ENCODE measurements at places on chromosomes 6 and 20.

DNA sequence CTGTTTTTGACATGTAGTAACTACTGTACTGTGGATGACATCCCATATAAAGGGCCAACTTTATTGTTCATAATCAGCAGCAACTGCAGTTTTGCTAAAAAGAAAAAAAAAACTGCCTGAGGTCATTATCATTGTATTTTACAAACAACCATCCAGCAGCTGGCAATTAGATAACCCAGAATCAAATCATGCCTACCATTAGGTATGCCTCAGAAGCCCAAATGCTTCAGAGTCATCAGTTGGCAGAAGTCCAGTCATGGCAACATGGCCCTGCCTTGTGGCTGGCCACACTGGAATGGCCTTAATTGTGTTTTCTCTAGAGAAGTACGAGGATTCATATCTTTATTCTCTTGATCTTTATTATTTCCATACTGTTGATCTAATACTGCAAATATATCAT, 462.4 kb upstream of the NRSN1 start:
- DNase-seq, result no peak

- no peak for DNase-seq
Measured at GRCh38 chr6:51855310-51856082, 231.9 kb downstream of the PKHD1 start.

DNA sequence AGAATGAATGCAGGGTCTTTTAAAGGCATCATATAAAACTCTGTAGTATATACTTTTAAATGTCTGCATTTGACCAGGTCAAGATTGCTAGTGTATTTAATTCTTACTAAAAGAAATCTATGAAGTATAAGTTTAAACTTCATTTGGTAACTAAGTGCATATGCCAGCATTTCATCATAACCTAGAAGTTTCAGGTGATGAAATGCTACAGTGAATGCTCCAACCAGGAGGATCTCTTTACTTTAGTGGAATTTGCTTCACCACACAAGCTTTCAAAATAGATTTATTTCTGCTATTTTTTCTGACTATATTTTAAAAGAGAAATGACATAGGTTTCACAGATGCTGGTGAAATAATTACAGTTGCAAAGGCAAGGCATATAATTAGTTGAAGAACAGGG, 141.9 kb downstream of the HIVEP2 start:
- DNase-seq, result no peak

DNA sequence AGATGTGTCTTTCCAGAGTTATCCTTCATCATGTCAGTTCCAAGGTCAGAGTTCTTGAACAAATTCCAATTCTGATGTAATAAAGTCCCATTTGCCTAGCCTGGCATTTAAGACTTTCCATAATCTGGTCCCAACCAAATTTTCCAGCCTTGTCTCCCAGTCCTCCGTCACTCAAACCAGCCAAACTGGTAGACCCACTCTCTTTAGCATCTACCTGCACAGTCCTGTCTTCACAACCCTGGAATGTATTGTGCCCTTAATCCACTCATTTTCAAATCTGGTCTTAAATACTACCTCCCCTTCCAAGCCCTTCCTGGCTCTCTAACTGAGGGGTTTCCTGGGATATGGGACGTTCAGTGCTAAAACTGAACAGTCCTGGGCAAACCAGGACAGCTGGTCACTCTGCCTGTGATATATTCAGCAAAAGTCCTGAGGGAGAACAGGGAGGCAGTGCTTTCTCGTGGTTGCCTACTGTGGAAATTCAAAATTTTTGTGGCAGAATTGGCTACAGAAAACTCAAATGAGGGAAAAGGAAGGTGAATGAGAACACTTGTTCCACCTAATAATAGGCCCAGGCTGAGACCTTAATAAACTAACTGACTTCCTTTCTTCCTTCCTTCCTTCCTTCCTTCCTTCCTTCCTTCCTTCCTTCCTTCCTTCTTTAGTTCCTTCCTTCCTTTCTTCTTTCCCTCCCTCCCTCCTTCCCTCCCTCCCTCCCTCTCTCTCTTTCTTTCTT, 10.8 kb upstream of the AKAP7 start:
- no peak for DNase-seq

- no peak for DNase-seq
Measured at GRCh38 chr6:7697820-7698623, 27.9 kb upstream of the BMP6 start.

GRCh38 chr6:33066917-33067521, 6.4 kb downstream of the HLA-DPA1 start:
- DNase-seq, result no peak
